Activated CD8-positive, alpha-beta memory T cell treated with anti-CD3 and anti-CD28 coated beads, Interleukin-2, amount 10 ng/mL, durations not matched to agents 7 days and 5 days (primary cell): ENCODE measurements at places on chromosomes 5 and 9.
A peak's percentile ranks its signal among the peaks of the same experiment; 100 is the strongest.

- DNase-seq = no peak
Observed at GRCh38 chr5:142839711-142840346, 69.7 kb downstream of the ARHGAP26 start.

DNA sequence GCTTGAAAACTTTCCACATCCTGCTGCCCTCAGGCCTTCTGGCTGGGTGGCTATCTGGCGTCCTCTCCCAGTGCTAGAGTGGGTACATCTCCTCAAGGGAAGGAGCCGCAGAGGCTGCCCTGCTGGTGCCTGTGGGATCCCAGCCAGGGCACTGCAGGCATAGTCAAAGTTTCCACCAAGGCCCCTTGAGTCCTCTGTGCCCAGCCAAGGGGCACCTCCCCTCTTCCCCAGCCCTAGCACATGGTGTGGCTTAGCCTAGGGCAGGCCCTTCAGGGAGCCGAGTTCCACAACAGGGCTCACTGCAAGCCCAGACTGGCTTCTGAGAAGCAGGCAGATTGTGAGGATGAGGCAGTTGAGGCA is 103.2 kb downstream of the RGS3 start:
- DNase-seq = no peak

DNA sequence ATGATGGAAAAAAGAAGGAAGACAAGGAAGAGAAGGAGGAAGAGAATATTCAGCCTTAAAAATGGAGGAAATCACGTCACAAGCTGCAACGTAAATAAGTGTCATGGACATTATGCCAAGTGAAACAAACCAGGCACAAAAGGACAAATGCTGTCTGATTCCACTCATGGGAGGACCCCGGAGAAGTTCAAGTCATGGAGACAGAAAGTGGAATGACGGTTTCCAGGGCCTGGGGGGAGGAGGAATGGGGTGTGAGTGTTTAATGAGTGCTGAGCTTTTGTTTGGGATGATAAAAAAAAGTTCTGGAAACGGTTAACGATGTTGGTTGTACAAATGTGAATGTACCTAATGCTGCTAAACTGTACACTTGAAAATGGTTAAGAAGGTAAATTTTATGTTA is 439.5 kb downstream of the GADD45G start:
- DNase-seq = no peak

GRCh38 chr5:179321206-179321987 is 23.9 kb downstream of the ADAMTS2 start:
- DNase-seq = no peak

DNA sequence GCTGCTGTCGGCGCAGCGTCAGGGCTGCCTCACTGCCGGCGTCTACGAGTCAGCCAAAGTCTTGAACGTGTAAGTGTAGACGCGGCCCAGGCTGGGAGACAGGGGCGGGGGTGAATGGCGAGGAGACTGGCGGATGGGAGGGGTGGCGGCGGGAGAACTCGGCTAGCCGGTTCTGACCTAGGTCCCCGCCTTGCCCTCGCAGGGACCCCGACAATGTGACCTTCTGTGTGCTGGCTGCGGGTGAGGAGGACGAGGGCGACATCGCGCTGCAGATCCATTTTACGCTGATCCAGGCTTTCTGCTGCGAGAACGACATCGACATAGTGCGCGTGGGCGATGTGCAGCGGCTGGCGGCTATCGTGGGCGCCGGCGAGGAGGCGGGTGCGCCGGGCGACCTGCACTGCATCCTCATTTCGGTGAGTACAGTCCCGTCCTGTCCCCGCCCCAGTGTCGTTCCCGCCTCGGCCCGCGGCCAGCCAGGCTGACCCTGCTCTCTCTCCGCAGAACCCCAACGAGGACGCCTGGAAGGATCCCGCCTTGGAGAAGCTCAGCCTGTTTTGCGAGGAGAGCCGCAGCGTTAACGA is 745 bp downstream of the GADD45G start:
- DNase-seq = peak; percentile 77

DNA sequence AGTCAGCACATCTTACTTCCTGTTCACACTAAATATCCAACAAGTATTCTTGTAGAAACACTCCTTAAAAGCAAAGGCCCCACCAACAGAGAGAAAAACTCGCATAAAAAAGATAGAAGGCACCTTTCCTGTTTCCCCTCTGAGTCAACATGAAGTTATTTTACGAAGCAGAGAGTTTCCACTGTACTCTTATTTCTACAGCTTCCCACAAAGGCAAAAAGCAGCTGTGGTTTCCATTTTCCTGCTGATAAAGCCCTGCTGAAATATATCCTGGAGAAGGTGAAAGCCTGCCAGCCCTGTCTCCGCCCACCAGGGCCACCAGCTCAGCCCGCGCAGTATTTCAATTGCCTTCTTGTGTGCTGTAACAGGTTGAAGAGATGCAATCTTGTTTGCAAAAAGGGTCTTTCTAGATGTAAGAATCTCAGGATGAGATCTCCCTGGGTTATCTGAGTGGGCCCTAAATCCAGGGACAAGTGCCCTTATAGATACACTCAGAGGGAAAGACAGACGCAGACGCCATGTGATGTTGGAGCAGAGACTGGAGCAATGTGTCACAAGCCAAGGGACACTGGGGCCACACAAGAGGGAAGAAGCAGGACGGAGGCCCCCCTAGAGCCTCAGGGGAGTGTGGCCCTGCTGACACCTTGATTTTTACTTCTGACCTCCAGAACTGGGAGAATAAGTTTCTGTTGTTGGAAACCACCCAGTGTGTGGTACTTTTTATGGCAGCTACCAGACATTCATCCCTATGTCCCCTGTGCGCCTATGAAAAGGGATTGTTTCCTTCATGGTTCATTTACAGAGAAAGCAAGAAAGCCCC is 19.9 kb downstream of the SEMA4D start:
- DNase-seq = peak; percentile 74

GRCh38 chr5:61319388-61320146 is 12.5 kb upstream of the ZSWIM6 start:
- DNase-seq = peak; percentile 77
